ENCODE measurements at places on chromosomes 16 and 17. TPM values are rescaled to one million over a fixed set of nuclear protein-coding genes. Genes with fewer than 3 reads are reported as not detected.
A peak's percentile ranks its signal among the peaks of the same experiment; 100 is the strongest.

DNA sequence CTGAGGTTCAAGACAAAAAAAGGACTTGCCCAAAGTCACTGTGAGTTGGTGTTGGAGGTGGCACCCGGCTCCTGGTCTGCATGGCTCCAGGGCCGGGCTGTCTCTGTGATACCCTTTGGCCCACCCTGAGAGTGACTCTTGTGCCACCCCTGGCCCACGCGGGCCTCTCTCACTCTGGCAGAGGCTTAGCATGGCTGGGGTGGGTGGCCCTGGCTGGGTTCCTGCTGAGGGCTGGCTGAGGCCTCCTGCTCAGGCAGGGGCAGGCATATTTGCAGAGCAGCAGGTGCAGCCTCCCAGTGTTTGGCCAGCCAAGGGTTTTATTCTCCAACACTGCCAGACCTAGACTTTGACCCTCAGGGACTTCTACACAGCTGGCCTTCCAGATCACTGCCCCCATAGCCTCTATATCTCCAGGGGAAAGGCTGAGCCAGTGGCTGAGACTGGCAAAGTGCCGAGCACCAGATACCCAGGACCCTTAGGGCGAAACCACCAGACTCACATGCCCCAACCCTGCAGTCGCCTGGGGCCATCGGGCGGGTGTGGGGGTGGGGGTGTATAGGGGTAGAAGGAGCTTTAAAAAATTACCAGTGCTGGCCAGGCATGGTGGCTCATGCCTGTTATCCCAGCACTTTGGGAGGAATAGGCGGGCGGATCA, 21.5 kb upstream of the ADGRG1 start:
- no peak for DNase-seq

DNA sequence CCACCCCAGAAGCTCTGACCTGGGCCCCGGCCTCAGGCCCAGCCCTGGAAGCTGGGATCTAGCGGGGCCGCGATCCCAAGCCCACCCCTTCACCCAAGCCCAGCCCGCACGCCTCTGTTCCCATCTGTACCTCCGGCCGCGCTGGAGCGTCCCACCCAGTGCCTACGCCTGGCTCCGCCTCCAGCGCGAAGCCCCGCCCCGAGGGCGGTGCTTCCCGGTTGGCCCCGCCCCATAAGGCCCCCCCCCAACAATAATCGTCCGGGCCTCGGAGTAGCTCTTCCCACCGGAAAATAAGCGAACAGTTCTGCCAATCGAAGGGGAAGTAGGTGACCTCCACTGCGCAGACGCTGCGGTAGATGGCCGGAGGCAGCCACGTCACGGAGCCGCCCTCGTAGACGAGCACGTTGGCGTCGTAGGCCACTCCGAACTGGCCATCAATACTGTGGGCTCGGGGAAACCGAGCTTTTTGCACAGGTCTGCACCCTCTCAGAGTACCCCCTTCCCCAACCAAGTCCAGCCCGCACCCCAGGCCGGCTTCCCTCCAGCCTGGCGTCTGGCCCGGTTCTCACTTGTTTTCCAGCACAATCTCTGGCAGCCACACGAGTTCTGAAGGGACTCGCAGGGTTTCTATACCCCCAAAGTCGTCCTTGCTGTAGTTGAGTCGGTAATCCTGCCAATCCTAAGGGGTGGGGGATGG, 1.1 kb downstream of the CHRNE start:
- no peak for DNase-seq

GRCh38 chr16:11053916-11054460, 109.6 kb downstream of the CLEC16A start:
- no peak for DNase-seq

GRCh38 chr16:80807906-80808305, 3.5 kb upstream of the CDYL2 start:
- DNase-seq, result no peak

DNA sequence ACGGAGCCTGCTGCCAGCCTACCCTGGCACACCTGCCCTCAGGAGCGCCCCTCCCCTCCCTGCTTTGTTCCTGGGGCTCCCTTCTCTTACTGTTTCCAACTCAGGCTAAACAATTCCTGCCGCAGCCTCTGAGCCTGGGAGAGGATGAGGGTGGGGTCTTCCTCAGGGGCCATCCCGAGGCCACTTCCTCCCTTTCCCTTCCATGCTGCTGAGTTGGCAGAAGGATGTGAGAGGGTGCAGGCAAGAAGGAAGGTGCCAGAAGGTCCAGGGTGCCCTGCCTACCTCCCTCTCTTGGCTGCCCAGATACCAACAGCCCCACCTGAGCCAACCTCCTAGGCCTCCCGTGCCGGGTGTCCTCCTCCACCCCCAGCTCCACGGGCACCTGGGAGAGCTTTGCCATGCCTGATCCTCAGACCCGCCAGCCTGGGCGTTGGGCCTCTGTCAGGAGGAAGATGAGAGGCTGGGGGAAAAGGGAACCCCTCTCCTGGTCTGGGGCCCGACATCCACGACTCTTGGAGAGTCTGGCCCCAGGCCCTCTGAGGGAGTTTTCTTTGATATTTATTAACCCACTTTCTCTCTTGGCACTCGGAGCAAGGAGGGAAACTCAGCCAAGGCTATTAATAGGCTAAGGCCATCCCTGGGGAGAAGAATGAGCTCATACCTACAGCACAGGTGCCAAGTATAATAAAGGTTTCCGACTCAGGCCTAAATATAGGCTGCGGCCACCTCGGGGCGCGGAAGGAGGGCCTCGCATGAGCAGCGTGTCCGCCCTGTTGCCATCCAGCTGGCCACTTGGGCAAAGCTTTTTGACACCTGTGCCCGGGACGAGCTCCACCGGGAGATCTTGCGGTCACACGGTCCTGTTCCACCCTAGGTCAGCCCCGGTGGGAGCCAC, 232.0 kb downstream of the ENGASE start:
- peak; percentile 50 for DNase-seq

DNA sequence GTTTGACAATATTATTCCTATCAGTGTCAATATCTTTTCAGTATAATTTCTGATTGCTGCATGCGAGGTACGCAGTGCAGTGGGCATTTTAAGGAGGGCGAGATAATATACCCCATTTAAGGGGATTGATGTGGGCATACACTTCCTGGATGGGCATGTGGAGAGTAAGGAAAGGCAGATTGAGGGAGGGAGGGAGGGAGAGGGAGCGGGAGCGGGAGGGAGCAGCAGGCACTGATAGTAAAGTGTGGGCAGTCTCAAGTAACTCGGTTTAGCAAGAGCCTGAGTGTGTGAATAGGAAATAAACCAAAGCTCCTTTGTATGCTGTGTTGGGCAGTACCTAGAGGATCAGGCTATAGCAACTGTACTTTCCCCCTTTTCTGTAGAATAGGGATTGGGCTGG, 5.1 kb downstream of the BPTF start:
- DNase-seq, result no peak

DNA sequence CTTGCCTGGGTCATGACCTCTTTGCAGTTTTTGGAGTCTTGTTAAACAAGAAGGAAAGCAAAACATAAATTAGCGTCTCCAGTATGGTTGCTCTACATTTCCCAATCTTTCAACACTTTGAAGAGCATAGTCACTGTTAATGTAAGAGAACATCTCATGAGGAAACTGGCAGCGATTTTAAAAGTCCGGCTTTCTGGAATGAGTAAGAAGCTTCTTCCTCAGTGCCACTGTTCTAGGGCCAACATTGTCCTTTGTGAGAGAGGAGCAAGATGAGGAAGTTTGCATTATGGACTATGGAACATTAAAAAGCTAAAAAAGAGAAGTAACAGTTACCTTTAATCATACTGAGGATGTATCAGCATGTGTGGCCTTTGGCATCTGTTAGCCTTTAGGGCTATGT, 73.1 kb downstream of the WNT3 start:
- DNase-seq, result no peak

DNA sequence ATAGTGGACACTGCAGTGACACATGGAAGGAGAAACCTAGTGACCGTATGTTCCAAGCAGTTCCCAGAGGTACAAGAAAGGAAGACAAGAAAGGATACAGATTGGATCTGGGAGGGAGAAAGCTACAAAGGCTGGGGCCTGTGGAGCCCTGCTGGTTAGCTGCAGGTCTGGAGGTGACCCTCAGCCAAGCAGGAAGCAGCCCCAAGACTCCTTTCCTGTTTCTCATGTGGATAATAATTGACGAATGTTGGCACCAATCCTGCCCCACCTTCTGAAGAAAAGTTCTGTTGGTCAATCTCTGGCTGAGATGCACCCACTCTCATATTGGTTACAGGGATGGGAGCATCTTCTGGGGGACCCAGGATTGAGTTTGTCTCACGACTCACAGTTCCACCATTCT, 99.8 kb downstream of the SHISA6 start:
- no peak for DNase-seq

- DNase-seq, result no peak
These were observed 62.4 kb upstream of the TBX2 start for GRCh38 chr17:61337290-61337689.

GRCh38 chr17:81329927-81330883, 35.1 kb upstream of the SLC38A10 start:
- no peak for DNase-seq

DNA sequence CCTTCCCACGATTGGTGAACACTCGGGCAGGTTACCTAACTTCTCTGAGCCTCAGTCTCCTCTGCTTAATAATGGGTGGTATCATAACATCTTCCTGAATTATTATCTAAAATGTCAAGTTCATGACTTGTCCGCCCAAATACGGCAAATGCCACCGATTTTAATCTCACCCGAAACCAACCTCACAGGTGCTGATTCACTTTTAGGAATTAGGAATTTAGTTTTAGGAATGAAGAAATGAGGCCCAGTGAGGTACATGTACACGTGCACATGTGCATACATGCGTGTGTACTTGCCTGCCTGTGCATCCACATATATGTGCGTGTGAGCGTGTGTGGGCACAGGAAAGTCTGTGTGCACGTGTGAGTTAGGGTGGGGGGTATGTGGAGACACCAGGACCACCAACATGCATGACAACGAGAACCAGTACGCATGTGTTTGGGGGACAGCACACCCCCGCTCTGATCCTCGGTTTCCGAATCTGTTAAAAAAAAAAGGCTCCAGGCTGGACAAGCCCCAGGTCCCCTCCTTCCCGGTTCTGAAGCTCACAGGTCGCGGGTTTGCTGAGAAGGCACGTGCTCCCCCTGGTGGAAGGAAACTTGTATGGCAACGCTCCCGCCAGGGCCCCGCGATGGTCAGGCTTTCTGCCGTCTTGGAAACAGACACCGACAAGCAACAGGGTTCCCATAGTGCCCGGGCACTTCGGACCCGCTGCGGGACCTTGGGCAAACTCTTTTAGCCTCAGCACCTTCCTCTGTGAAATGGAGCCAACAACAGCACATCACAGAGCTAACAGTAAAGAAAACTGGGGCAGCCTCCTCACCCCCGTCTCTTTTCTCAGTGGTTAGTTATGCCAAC, 219.2 kb downstream of the RBFOX3 start:
- DNase-seq, result peak; percentile 58

DNA sequence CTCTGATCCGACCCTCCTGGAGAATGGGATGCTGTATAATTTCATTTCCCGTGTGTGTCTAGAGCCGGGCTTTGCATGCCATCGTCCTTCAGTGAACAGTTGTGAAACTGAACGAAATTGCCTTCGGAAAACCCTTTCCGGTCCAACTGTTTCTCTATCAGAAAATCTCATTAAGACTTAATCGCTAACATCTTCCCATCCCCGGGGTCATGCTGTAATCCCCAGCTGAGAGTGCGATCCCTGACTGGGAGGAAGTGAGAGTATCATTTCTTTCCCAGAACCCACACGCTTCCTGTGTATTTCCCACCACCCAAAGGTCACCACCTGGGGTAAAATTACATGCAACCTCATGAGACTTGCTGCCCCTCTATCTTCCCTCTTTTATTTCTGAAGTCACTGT, 75.6 kb upstream of the RBFOX1 start:
- no peak for DNase-seq

Gene PERCC1
- total RNA-seq, result not detected

Gene TBC1D3I
- not detected for total RNA-seq

Gene MT4
- not detected for total RNA-seq

Gene FLOT2
- total RNA-seq, result 121 TPM

Gene LSM12
- total RNA-seq, result 77.9 TPM

Gene ADAP2
- 15.5 TPM for total RNA-seq

Gene IRX5
- total RNA-seq, result 21.1 TPM

Gene CTF1
- total RNA-seq, result 2.9 TPM

All from Caki2 (cell line).